Smooth muscle cell of the coronary artery (primary cell): ENCODE measurements at places on chromosomes 1 and 21. TPM values are rescaled to one million over a fixed set of nuclear protein-coding genes. Genes with fewer than 3 reads are reported as not detected.

The SELE gene
- total RNA-seq: 0.45 TPM in 1 of 2 replicates, not detected in the other

The TRIM63 gene
- total RNA-seq: 0.82 TPM in 1 of 2 replicates, not detected in the other

The GJB5 gene
- not detected in 2 replicates for total RNA-seq

The CFHR5 gene
- total RNA-seq: not detected in 2 replicates

The IVL gene
- not detected in 2 replicates for total RNA-seq

The SLC22A15 gene
- total RNA-seq: 3.0 and 6.9 TPM in 2 replicates

The WNT3A gene
- total RNA-seq: not detected in 2 replicates

The SPRR2B gene
- total RNA-seq: not detected in 2 replicates

The KIAA1614 gene
- 4.7 and 6.6 TPM in 2 replicates for total RNA-seq

The S100B gene
- total RNA-seq: 0.38 and 0.59 TPM in 2 replicates

The CHIA gene
- not detected in 2 replicates for total RNA-seq

The CFAP74 gene
- not detected in 2 replicates for total RNA-seq

The DDAH1 gene
- total RNA-seq: 17.8 and 32.2 TPM in 2 replicates

The CACNA1E gene
- not detected in 2 replicates for total RNA-seq

The SLC44A5 gene
- under 0.01 and 0.83 TPM in 2 replicates for total RNA-seq

The TRPM2 gene
- under 0.01 TPM in 1 of 2 replicates, not detected in the other for total RNA-seq

The HAPLN2 gene
- total RNA-seq: not detected in 2 replicates

The KRTAP23-1 gene
- not detected in 2 replicates for total RNA-seq

The URB2 gene
- 5.7 and 9.8 TPM in 2 replicates for total RNA-seq

The PRELP gene
- total RNA-seq: under 0.01 and 2.3 TPM in 2 replicates

The IL19 gene
- total RNA-seq: not detected in 2 replicates

The AKR7A3 gene
- 0.12 and 0.15 TPM in 2 replicates for total RNA-seq

The KRTAP21-1 gene
- total RNA-seq: not detected in 2 replicates

The RORC gene
- not detected in 2 replicates for total RNA-seq

The ADORA3 gene
- total RNA-seq: not detected in 2 replicates

The PLA2G2C gene
- total RNA-seq: not detected in 2 replicates

The KPRP gene
- not detected in 2 replicates for total RNA-seq

The MYOG gene
- total RNA-seq: not detected in 2 replicates

The GJC2 gene
- 2.7 and 4.1 TPM in 2 replicates for total RNA-seq

The TSPAN2 gene
- 0.23 TPM in 1 of 2 replicates, not detected in the other for total RNA-seq

The ITLN1 gene
- total RNA-seq: 0.30 and 0.35 TPM in 2 replicates

The OR2T33 gene
- total RNA-seq: not detected in 2 replicates

The ABCD3 gene
- 30.1 and 38.5 TPM in 2 replicates for total RNA-seq

The SLC25A34 gene
- total RNA-seq: 0.30 and 0.47 TPM in 2 replicates

The SLC1A7 gene
- total RNA-seq: 0.23 and 2.6 TPM in 2 replicates

The CD58 gene
- total RNA-seq: 8.7 and 13.8 TPM in 2 replicates
